Neural progenitor cell (in vitro differentiated cells): ENCODE measurements at places on chromosomes 16 and 17.

- H3K27ac ChIP-seq = peak overlapping the region; percentile 86
- no peak for DNase-seq
- peak overlapping the region; percentile 62 for H3K4me3 ChIP-seq
- peaks cover 16% of the 10 kb centered on the region for H3K4me1 ChIP-seq
Measured at GRCh38 chr17:50708050-50709000, 611 bp upstream of the ANKRD40 start.

- no peak for DNase-seq
- no peaks in the 10 kb centered on the region for H3K36me3 ChIP-seq
- H3K27ac ChIP-seq = no peak overlapping the region
- H3K4me3 ChIP-seq = no peak overlapping the region
- H3K27me3 ChIP-seq = no peaks in the 10 kb centered on the region
- H3K4me1 ChIP-seq = peaks cover 7% of the 10 kb centered on the region
Measured at GRCh38 chr16:51306886-51307595, 156.0 kb upstream of the SALL1 start.

DNA sequence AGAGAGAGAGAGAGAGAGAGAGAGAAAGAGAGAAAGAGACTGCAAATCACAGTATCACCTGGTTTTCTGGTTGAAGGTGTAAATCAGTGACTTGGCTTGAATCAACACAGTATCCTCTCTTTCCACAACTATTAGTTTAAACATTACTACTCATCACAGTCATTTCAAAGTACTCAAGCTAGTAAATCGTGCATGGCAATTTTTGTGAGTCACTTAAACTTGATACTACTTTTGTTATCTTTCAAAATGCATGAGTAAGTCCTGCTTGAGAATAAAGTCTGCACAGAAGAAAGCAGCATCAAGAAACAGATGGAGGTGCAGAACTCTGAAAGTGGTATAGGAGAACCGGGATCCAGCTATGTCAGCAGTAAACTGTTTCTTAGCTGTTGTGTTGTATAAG, 535.4 kb downstream of the CDH8 start:
- no peak for DNase-seq
- no peaks in the 10 kb centered on the region for H3K36me3 ChIP-seq
- H3K27ac ChIP-seq = no peak overlapping the region

GRCh38 chr16:68227850-68228553, 7.9 kb downstream of the ESRP2 start:
- no peak overlapping the region for H3K27ac ChIP-seq
- no peaks in the 10 kb centered on the region for H3K4me1 ChIP-seq
- DNase-seq = no peak
- H3K4me3 ChIP-seq = no peak overlapping the region
- H3K27me3 ChIP-seq = no peaks in the 10 kb centered on the region

- H3K4me1 ChIP-seq = no peaks in the 10 kb centered on the region
- no peaks in the 10 kb centered on the region for H3K27me3 ChIP-seq
- no peak for DNase-seq
- no peak overlapping the region for H3K4me3 ChIP-seq
- H3K36me3 ChIP-seq = no peaks in the 10 kb centered on the region
- H3K27ac ChIP-seq = no peak overlapping the region
Measured at GRCh38 chr17:61621317-61621716, 30.3 kb upstream of the NACA2 start.

DNA sequence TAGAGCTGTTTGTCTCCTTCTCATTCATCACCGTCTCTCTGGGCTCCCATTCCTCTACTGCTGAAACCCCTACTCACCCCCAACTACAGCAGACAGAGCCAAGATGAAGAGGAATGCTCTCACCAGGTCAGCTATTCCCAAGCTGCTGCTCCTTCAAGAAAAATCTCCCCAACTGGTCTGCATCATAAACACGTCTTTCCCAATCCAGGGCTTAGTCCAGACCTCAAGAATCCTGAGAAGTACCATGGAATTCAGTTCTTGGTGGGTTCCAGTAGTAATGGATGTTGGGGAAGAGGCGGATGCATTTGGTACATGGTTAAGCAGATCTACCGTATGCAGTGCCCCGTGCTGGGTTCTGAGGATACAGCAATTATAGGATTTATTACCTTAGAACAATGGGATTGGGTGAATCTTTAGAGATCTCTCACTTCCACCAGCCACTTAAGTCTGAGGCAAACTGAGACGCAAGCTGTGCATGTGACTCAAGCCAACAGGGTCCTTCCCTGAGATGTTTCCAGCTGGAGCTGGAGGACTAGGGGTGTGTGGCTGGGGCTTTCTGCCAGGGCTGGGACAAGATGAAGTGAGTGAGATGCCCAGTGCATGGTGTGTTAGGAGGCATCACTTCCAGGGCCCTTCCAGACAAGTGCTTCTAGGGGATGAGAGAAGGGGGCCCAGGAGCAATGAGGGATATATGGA, 232.7 kb upstream of the CDH5 start:
- H3K4me1 ChIP-seq = peaks cover 23% of the 10 kb centered on the region
- H3K36me3 ChIP-seq = no peaks in the 10 kb centered on the region
- H3K27ac ChIP-seq = no peak overlapping the region

DNA sequence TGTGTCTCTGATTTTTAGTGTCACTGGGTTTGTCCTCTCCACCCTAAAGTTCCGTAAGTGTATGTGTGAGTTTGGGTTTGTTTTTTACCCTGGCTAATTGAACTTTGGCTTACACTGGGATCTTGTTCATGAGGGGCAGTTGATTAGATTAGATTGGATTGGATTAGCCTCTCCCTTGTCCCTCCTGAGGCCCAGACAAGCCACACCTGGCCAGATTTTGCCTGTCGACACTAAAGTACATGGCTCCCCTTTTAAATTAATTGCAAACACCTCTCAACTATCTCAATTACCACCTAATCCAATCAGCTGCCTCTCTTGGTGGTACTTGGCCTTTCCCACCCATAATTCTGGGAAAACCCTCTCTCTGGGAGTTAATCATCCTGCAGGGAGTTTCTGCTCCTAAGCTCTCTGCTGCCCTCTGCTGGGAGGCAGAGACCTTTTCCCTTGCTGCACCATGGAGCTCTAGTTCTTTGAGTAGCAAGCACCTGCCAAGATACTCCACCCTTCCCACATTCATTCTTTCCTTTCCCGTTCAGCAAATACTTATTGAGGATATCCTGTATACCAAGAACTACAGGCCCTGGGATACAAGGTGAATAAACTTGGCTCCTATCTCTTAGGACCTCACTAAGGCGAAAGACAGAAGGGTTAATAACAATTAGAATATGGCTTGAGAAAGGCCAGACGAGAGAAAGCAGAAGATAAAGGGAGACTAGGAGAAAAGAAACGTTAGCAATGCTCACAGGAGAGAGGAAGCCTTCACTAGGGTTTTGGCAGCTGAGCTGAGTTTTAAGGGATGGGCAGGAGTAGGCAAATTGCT, 60.0 kb upstream of the MPHOSPH6 start:
- no peaks in the 10 kb centered on the region for H3K36me3 ChIP-seq
- H3K27ac ChIP-seq = no peak overlapping the region
- H3K4me3 ChIP-seq = no peak overlapping the region
- DNase-seq = peak; percentile 86

- H3K4me1 ChIP-seq = no peaks in the 10 kb centered on the region
- no peak overlapping the region for H3K4me3 ChIP-seq
- no peak for DNase-seq
- H3K27ac ChIP-seq = no peak overlapping the region
- no peaks in the 10 kb centered on the region for H3K36me3 ChIP-seq
Measured at GRCh38 chr16:78004517-78004916, 17.8 kb upstream of the CLEC3A start.

DNA sequence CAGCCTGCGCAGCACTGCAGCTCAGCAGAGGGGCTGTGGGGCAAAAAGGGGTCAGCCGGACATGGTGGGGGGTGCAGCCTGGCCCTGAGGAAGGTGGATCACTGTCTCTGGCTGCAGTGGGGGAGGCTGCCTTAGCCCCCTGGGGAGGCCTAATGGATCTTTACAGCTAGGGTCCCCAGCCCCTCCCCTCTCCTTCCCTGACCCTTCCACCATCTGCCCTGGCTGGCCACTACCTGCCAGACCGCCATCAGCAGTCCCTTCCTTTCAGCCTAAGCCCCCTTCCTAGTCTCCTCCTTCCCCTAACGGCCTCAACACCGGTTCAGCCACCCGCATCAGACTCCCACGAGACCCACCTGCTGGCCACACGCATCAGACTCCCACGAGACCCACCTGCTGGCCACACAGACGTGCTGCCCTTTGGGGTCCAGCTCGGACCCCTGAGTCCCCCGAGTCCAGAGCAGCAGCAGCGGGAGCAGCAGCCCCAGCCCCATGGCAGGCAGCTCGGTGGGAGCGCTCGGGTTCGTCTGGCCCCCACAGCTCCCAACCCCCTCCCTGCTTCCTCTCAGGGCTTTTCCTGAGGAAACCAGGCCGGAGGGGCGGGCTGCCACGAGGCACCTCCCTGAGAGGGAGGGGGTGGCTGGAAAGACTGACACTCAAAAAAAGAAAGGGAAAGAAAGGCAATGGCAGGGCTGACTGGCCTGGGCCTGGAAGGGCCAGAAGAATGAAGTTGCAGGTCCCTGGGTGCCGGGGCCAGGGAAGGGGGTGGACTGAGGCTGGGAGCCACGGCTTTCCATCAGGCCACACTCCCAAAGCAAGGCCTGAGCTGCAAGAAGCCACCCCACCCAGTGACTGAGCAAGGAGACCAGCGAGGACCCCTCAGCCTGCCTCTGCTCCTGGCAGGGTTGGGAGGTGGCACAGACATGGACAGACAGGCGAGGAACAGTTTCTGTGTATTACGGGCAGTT, at the start of gene SCARF1:
Gene SCARF1, minus strand, starts transcription at position 526 of the 965 bp plus-strand sequence. Its CDS starts 35 bp downstream, at position 491.
- no peak within 1 kb of the TSS for H3K27ac ChIP-seq
- H3K4me3 ChIP-seq = no peak within 1 kb of the TSS
- H3K4me1 ChIP-seq = peaks cover 11% of the 10 kb centered on the region
- no peaks in the 10 kb centered on the region for H3K36me3 ChIP-seq
- peaks cover 57% of the 10 kb centered on the region for H3K27me3 ChIP-seq

DNA sequence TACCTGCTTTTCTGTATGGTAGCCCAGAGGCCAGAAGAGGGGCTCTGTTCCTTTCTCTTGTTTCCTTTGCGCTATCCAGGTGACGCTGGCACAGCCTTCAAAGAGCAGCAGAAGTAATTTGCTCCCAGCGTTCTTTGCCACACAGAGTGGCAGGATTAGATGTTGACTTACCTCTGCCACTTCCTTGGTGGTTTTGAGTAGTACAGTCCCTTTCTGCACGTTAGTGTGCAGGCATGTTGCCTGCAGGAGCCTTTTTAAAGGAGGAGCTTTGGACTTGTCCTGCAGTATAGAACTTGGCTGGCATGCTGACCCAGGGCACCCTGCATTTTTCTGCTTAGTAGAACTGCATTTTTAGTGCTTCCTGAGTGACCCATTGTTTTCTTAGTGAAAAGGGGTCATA, at the start of gene ABCC11:
Gene ABCC11, minus strand, starts transcription at position 229 of the 400 bp plus-strand sequence. CDS start 15,618 bp downstream, outside the sequence.
- H3K4me1 ChIP-seq = peaks cover 6% of the 10 kb centered on the region
- no peaks in the 10 kb centered on the region for H3K27me3 ChIP-seq
- H3K27ac ChIP-seq = no peak within 1 kb of the TSS
- DNase-seq = no peak
- no peaks in the 10 kb centered on the region for H3K36me3 ChIP-seq

DNA sequence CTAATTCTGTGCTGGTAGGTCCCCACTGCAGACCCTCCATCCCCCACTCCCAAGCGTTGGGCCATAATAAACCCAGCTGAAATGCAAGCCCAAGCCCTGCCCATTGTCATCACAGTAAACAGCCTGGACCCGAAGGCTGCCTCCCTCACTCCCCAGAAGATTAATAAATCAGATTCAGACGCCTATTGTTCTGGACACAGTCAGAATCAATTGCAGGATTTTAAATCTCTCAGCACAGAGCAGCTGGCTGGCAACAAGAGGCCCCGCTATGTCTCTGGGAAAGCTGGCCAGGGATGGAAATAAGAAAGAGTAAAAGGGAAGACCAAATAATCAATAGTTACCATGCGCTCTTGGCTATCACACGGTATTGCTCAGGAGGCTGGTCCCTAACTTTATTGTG, 93.9 kb downstream of the C17orf67 start:
- no peaks in the 10 kb centered on the region for H3K36me3 ChIP-seq
- DNase-seq = no peak
- H3K27me3 ChIP-seq = no peaks in the 10 kb centered on the region
- H3K27ac ChIP-seq = no peak overlapping the region
- H3K4me1 ChIP-seq = peaks cover 15% of the 10 kb centered on the region

DNA sequence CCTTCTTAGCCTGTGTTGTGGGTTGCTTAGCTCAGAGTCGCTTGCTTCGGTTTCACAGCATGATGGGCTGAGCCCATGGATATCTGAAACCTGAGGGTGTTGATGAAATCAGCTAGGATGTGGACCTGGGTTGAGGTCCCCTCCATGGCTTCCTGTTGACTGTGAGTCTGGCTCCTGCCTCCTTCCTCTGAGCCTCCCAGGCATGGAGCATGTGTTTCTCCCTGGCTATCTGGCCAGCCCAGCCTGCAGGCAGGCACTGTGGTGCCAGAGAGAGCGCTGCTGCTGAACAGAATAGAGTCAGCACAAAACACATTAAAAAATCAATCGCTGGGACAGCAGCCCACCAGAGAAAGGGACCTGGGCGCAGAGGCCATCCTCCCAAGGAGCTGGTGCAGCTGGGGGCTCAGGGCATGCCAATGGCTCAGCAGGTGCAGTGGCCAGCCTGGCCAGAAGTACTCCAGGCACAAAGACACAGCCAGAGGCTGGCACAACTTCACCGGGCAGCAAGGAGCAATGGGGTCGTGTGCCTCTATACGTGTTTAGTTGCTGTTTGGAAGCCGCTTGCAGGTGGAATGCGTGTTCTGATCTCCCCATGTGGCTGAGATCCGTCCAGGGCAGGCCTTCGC, 28.3 kb upstream of the GPRC5C start:
- no peaks in the 10 kb centered on the region for H3K27me3 ChIP-seq
- peaks cover 14% of the 10 kb centered on the region for H3K4me1 ChIP-seq
- no peak for DNase-seq
- no peaks in the 10 kb centered on the region for H3K36me3 ChIP-seq

DNA sequence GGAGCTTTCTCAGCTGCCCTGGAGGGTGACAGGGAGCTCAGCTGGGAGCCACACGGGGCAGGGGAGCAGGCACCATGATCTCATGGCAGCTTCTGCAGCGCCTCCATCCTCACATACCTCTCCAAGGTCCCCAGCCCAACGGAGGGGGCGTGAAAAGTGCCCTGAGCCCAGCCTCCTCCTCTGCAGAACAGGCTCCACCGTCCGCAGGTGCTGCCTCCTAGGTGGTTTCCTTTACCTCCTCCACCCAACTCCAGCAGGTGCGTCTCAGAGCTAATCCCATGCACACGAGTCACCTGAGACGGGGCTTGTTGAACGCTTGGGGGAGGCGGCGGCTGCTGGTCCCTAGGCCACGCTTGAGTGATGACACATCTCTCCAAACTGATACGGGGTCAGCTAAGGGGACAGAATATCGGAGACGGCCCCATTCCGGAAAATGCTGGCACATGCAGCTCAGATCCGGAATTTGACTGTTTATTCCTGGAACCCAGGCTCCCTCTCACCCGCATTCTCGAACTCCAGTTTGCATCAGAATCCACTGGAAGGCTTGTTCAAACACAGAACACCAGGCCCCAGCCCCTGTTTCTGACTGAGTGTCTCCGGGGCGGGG, 387 bp upstream of the SLC38A8 start:
- no peak overlapping the region for H3K4me3 ChIP-seq
- peak; percentile 28 for DNase-seq
- no peaks in the 10 kb centered on the region for H3K27me3 ChIP-seq
- no peaks in the 10 kb centered on the region for H3K36me3 ChIP-seq
